ENCODE measurements at places on chromosomes 13 and 19.
A peak's percentile ranks its signal among the peaks of the same experiment; 100 is the strongest.

DNA sequence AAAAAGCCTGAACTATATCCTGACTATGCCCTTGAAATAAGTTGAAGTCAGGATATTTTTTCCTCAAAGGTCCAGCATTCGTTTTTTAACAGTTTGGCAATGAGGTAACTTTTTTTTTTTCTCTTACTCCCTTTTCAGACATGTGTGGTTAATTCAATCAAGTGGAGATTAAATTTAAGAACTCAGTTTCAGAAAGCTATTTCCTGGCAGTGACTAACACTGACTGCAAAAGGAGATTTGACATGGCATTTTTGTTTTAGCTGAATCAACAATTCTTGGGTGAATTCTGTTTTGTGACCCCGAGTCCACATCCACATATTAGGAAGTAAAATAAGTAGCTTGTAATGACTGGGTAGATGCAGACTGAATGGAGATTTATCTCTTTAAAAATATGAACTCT lies 716.4 kb downstream of the PCDH9 start:
- no peak for DNase-seq

DNA sequence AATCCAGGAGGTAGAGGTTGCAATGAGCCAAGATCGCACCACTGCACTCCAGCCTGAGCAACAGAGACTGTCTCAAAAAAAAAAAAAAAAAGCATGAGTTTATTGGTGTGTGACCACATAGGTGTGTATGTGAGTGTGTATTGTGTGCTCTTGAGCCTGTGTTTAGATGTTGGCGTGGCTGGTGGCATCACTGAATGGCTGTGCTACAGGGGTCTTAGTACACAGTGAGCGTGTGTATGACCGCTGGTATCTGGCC lies 2.5 kb downstream of the SLC1A5 start:
- no peak for DNase-seq

- DNase-seq: no peak
Measured at GRCh38 chr13:71645467-71645866, 221.5 kb downstream of the DACH1 start.

- DNase-seq: no peak
Measured at GRCh38 chr19:57241176-57241575, 744 bp downstream of the ZNF805 start.

DNA sequence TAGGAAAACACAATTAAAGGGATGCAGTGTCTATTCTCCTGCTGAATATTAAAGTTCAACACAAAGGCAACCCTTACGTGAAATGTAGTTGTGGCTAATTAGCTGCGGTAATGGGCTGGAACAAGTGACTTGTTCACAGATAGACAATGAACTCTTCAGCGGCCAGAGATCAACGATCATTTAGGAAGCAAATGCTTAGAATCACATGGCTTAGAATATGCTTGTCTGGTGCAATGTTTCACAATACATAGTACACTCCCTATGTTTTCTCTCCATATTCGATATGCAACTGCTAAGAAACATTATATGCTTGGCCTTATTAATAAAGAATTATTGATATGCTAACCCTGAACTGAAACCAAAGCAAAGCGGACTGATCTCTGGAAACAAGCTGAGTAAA lies 25.7 kb upstream of the MTUS2 start:
- no peak for DNase-seq

- no peak for DNase-seq
Measured at GRCh38 chr19:36111200-36111539, 227 bp downstream of the OVOL3 start.

- DNase-seq: no peak
Measured at GRCh38 chr19:51781999-51782398, 13.0 kb upstream of the FPR3 start.

DNA sequence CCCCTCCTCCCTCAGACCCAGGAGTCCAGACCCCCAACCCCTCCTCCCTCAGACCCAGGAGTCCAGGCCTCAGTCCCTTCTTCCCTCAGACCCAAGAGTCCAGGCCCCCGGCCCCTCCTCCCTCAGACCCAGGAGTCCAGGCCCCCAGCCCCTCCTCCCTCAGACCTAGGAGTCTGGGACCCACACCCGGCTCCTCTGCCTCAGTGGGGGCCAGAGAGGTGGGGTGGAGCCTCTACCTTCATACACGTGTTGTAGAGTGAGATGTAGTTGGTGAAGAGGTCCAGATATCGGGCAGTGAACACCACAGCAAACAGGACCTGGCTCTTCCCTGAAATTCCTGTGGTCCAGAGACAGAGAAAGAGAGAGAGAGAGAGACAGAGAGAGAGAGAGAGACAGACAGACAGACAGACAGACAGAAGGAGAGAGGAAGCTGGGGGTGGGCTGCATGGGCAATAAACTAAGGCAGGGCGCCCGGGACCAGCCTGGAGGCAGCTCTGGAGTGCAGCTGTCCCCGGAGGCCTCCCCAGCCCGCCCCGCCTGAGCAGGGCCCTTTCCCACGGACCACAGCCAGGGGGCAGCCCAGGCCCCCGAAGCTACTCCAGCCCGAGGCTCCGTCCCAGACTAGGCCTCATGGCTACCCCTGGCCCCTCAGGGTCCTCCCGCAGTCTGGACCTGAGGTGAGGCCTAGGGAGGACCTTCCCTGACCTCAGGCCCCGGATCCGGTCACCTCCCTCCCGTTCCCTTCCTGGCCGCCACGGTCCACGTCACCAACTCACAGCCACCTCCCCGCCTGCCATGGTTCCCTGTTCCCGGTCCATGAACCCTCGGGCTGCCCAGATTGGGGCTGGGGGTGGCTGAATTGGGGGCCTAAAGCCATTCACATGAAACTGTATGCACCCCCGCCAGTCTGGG lies 907 bp downstream of the KDELR1 start:
- DNase-seq: peak; percentile 15

DNA sequence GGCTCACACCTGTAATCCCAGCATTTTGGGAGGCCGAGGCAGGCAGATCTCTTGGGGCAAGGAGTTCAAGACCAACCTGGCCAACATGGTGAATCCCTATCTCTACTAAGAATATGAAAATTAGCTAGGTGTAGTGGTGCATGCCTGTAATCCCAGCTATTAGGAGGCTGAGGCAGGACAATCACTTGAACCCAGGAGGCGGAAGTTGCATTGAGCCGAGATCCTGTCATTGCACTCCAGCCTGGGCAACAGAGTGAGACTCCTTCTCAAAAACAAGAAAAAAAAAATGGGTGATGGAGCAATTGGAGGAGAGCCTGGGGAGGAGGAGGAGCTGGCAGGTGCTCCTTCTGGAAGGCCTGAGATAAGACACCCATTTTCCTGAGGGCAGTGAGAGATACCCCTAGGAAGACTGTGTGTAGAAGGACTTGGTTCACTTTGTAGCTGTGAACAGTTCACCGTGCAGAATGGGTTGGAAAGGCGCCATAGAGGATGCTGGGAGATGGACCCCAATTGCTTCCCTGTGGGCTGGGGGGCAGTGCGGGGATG lies 8.7 kb upstream of the CARM1 start:
- no peak for DNase-seq

GRCh38 chr19:13051557-13052165 lies 51.0 kb downstream of the LYL1 start:
- DNase-seq: peak; percentile 12

DNA sequence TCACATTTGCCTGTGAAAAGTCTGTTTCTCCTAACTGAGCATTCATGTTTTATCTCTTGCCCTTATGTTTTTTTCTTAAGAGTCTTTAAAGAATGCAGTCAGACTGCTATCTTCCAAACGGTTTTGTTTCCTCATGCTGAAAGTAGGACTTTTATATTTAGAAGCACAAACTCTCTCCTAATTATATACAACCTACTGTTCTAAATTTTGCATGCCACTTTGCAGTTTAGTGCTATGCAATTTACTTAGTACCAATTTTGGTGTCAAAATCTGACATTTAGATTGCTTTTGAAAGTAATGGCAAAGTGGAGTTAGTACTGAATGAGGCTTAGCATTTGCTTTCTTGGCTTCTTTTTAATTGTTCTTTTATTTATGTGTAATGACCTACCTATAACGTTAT lies 55.1 kb upstream of the PCDH20 start:
- DNase-seq: no peak

- DNase-seq: peak; percentile 89
Measured at GRCh38 chr19:6273701-6274601, 5.8 kb downstream of the MLLT1 start.

DNA sequence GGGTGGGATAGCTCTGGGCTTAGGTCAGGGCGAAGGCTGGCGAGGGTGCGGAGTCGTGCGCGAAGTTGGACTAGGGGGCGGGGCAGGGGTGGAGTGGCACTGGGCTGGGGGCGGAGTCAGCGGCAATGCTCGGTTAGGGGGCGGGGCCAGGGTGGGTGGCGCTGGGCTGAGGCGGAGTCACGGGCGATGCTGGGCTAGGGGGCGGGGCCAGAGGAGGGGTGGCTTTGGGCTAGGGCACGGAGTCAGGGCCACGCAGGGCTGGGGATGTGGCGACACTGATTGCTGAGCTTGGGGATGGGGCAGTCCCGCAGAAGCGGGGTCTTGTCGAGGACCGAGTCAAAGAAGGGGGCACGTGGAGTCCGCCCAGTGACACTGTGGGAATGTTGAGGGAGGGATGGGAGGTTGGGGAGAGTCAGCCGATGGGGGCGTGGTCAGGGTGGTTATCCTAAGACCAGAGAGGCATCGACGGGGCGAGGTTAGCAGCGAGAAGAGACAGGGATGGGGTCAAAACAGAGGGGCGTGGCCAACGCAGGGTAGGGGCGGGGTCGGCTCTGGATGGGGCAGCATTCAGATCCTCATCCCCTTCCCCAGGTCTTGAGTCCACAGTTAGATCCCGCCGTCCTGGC lies 8.7 kb downstream of the HOMER3 start:
- no peak for DNase-seq

GRCh38 chr19:6263306-6263705 lies 16.5 kb downstream of the MLLT1 start:
- no peak for DNase-seq

DNA sequence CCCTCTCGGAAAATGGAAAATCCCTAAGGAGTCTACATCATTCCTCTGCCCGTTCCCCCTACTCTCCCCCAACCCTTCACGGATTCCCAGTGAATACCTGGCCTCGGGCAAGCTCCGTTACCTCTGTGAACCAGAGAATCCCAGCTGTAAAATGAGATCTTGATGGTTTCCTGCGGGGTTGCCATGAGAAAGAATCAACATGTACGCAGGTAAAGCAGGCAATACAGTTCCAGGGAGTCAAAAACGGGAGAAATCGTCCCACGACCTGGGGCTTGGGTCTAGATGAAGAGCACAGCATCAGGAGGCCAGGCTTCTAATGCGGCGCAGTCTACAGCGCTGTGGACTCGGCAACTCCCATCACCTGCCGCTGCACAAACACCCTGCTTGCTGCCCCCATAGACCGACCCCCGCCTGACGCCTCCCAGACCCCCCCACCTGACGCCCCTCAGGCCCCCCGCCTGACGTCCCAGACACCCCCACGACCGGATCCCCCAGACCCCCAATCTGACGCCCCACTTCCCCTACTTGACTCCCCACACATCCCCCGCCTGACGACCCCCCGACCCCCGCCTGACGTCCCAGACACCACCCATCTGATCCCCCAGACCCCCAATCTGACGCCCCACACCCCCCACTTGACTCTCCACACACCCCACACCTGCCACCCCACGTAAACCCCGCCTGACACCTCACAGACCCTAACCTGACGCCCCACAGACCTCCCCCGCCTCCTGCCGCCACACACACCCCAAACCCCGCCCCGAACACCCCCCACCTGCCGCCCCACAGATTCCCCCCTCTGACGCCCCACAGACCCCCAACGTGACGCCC lies 680 bp downstream of the LIG4 start:
- DNase-seq: no peak

DNA sequence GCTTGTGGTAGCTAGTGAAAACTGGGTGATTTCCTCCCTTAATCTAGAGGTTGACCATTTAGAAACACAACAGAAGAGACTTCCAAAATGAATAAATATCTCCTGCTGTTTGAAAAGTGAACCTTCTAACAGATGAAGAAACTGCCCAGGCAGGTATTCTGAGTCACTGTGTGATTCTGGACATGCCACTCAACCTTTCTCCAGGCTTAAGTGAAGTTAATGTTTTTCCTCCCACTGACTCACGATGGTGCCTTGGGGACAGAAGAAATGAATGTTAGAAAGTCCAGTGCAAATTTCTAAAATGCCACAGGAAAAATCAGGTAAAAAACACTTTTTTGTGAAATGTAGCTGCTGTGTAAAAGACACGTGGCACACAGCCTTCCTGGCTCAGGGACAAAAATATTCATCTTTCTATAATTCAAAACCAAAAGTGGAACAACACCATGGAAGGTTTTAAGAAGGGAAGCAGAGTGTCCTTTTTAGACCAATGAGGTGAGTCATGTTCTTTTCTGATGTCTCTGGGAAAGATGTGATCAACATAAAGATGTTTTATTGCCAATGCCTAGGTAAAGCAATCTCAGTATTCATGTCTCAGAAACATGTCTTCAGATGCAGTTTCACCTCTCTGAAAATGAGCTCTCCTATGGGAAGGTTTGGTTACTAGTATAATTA lies 9.1 kb downstream of the UBE2L5 start:
- DNase-seq: peak; percentile 59

DNA sequence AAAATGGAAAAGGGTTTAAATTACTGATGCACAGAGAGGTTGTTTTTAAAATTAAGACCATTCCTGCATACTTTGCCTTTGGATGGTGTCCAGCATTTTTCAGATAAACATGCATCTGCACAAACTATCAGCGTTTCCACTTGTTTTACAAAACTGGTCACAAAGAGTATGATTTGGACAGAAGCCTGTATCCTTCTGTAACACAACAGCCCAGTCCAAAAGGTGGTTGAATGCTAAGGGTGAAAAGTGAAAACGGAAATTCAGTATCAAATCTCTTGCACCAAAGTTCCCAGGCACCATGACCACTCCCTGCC lies 21.7 kb upstream of the DOCK9 start:
- no peak for DNase-seq

- DNase-seq: no peak
Measured at GRCh38 chr13:73368608-73369007, 309.8 kb downstream of the KLF5 start.

GRCh38 chr13:102878481-102878880 lies 32.6 kb downstream of the ERCC5 start:
- no peak for DNase-seq

DNA sequence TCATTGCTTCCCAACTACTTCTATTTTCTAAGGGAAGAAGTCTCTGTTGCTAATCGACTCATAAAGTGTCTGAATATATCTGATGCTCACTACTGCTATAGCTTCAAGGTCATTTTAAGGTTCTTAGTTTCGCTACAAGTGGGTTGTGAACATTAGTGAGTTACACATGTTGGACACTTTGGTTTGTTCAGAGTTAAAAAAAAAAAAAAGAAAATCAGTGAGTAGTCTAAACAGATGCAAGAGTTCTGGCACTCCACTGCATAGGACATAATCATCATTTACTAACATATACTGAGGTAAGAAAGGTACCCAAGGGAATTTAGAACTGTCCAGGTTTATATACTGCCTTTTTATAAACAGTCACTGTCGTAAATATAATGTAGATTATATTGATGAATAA lies 108.8 kb downstream of the KLF12 start:
- DNase-seq: no peak

- DNase-seq: no peak
Measured at GRCh38 chr19:16330806-16331690, 6.4 kb downstream of the KLF2 start.

GRCh38 chr19:1672038-1672768 lies 19.8 kb upstream of the TCF3 start:
- DNase-seq: no peak

GRCh38 chr13:99859178-99860177 lies 112.1 kb downstream of the ZIC5 start:
- no peak for DNase-seq

GRCh38 chr13:108915095-108915633 lies 285.8 kb downstream of the MYO16 start:
- no peak for DNase-seq

GRCh38 chr19:28920269-28921066 lies 292.5 kb downstream of the UQCRFS1 start:
- no peak for DNase-seq

GRCh38 chr13:76387566-76387965 lies 498.6 kb downstream of the KCTD12 start:
- DNase-seq: no peak
